ENCODE measurements at places on chromosomes 12 and 14. TPM values are rescaled to one million over a fixed set of nuclear protein-coding genes. Genes with fewer than 3 reads are reported as not detected.
A peak's percentile ranks its signal among the peaks of the same experiment; 100 is the strongest.

The HOXC4 gene
- total RNA-seq: 1.4 TPM

The AGAP2 gene
- total RNA-seq: 1.4 TPM

The GNPTAB gene
- total RNA-seq: 47.8 TPM

The EGLN3 gene
- 72.3 TPM for total RNA-seq

The LARP4 gene
- 28.0 TPM for total RNA-seq

The DEPDC4 gene
- 0.64 TPM for total RNA-seq

The FGD4 gene
- total RNA-seq: 69.4 TPM

The GLT1D1 gene
- 1.4 TPM for total RNA-seq

- peaks cover 54% of the 10 kb centered on the region for H3K27me3 ChIP-seq
- DNase-seq: no peak
- no peak overlapping the region for H3K27ac ChIP-seq
- H3K36me3 ChIP-seq: no peaks in the 10 kb centered on the region
- H3K4me3 ChIP-seq: no peak overlapping the region
These were observed 125.2 kb downstream of the PAPOLA start for GRCh38 chr14:96627386-96627785.

DNA sequence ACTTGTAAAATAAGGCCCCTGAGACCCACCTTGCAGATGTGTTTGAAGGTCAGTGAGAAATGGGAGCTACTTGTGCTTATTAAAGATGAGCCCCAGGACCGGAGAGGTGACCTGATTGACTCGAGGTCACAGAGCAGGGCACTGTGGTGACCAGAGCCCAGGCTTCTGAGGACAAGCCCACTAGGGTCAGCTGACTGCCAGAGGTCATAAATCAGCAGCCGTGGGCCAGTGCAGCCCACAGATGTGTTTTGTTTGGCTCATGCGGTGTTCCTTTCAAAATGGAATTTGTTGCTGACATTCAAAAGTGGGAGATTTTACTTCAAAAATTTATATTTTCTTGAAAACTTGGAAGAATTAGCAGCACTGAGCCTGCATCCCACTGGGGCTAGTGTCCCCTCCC, 24.5 kb downstream of the JDP2 start:
- peaks cover 96% of the 10 kb centered on the region for H3K4me1 ChIP-seq
- H3K27ac ChIP-seq: peak overlapping the region; percentile 78
- H3K36me3 ChIP-seq: no peaks in the 10 kb centered on the region
- H3K4me3 ChIP-seq: no peak overlapping the region

GRCh38 chr14:75399843-75400775, 27.7 kb upstream of the JDP2 start:
- peak; percentile 97 for DNase-seq
- peaks cover 30% of the 10 kb centered on the region for H3K4me1 ChIP-seq
- H3K36me3 ChIP-seq: no peaks in the 10 kb centered on the region
- no peaks in the 10 kb centered on the region for H3K27me3 ChIP-seq
- H3K4me3 ChIP-seq: no peak overlapping the region

GRCh38 chr14:67555518-67556090, 22.5 kb downstream of the PLEKHH1 start:
- no peaks in the 10 kb centered on the region for H3K36me3 ChIP-seq
- no peak for DNase-seq
- no peak overlapping the region for H3K27ac ChIP-seq
- no peaks in the 10 kb centered on the region for H3K4me1 ChIP-seq
- no peaks in the 10 kb centered on the region for H3K27me3 ChIP-seq

DNA sequence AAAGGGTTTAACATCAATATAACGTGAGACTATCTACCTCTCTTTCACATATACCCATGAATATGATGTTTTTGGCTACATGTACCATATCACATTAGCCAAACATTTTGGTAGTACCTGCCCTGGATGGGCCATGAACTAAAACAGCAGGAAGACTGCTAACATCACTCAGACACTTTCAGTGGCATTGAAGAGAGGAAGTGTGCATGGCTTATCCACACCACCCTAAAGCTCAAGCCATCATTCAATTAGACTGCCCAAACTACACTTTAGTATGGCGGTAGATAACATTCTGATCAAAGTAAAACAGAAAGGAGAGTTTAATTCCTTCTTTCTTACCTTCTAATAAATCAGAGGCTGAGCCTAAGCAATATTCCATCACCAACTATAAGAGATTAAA, 103.0 kb downstream of the PEBP1 start:
- no peak overlapping the region for H3K27ac ChIP-seq
- no peak for DNase-seq
- H3K4me3 ChIP-seq: no peak overlapping the region
- H3K36me3 ChIP-seq: peaks cover 3% of the 10 kb centered on the region

GRCh38 chr12:58896278-58896677, 24.0 kb downstream of the LRIG3 start:
- no peaks in the 10 kb centered on the region for H3K27me3 ChIP-seq
- H3K27ac ChIP-seq: no peak overlapping the region
- H3K36me3 ChIP-seq: no peaks in the 10 kb centered on the region
- H3K4me3 ChIP-seq: no peak overlapping the region
- H3K4me1 ChIP-seq: peaks cover 65% of the 10 kb centered on the region

- peak; percentile 10 for DNase-seq
- H3K36me3 ChIP-seq: peaks cover 22% of the 10 kb centered on the region
- H3K27ac ChIP-seq: no peak overlapping the region
- no peak overlapping the region for H3K4me3 ChIP-seq
- H3K27me3 ChIP-seq: no peaks in the 10 kb centered on the region
These were observed 61.2 kb downstream of the BEGAIN start for GRCh38 chr14:100526057-100526456.

DNA sequence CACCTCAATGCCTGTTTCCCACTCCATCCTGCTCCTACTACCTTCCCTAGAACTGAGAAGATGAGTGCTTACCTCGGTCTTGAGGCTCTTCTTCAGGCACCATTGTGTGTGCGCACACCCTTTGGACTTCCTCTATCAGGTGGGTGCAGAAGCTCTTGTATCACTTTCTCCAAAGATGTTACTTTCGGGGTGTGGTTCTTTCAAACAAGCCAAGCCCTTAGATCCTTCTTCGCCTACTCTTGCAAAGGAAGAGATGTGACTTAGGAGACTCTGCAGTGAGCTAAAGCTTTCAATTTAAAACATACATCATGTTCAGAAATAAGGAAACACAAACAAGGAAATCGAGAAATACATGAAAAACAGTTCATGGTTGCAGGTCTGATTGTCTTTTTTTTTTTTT, at the start of gene CLEC4C:
Gene CLEC4C (minus strand): TSS at position 130 of the 400 bp plus-strand sequence. CDS start 27 bp downstream, at position 103.
- H3K4me1 ChIP-seq: no peaks in the 10 kb centered on the region
- H3K27me3 ChIP-seq: no peaks in the 10 kb centered on the region
- no peak for DNase-seq
- H3K36me3 ChIP-seq: no peaks in the 10 kb centered on the region

GRCh38 chr14:41446008-41446407, 160.7 kb upstream of the LRFN5 start:
- no peak overlapping the region for H3K4me3 ChIP-seq
- no peak for DNase-seq
- H3K27ac ChIP-seq: no peak overlapping the region
- H3K27me3 ChIP-seq: no peaks in the 10 kb centered on the region

GRCh38 chr12:105100207-105100985, 7.1 kb upstream of the WASHC4 start:
- no peak overlapping the region for H3K27ac ChIP-seq
- no peaks in the 10 kb centered on the region for H3K27me3 ChIP-seq
- no peak overlapping the region for H3K4me3 ChIP-seq

- H3K4me1 ChIP-seq: no peaks in the 10 kb centered on the region
- H3K27me3 ChIP-seq: no peaks in the 10 kb centered on the region
- H3K36me3 ChIP-seq: peaks cover 4% of the 10 kb centered on the region
- H3K4me3 ChIP-seq: no peak overlapping the region
- no peak overlapping the region for H3K27ac ChIP-seq
- no peak for DNase-seq
These were observed 46.5 kb downstream of the BTBD7 start for GRCh38 chr14:93286212-93286890.

- DNase-seq: no peak
- H3K4me3 ChIP-seq: no peak overlapping the region
- H3K27ac ChIP-seq: no peak overlapping the region
- H3K4me1 ChIP-seq: no peaks in the 10 kb centered on the region
These were observed 5.1 kb downstream of the DPPA3 start for GRCh38 chr12:7716381-7716780.

GRCh38 chr12:125105600-125105999, 40.4 kb downstream of the AACS start:
- H3K36me3 ChIP-seq: peaks cover 75% of the 10 kb centered on the region
- H3K27me3 ChIP-seq: no peaks in the 10 kb centered on the region
- no peak overlapping the region for H3K27ac ChIP-seq
- H3K4me1 ChIP-seq: peaks cover 6% of the 10 kb centered on the region
- DNase-seq: no peak

- no peaks in the 10 kb centered on the region for H3K4me1 ChIP-seq
- H3K27ac ChIP-seq: no peak overlapping the region
- H3K4me3 ChIP-seq: no peak overlapping the region
- H3K27me3 ChIP-seq: no peaks in the 10 kb centered on the region
- no peaks in the 10 kb centered on the region for H3K36me3 ChIP-seq
These were observed 274.9 kb upstream of the SRRM4 start for GRCh38 chr12:118706437-118706836.

DNA sequence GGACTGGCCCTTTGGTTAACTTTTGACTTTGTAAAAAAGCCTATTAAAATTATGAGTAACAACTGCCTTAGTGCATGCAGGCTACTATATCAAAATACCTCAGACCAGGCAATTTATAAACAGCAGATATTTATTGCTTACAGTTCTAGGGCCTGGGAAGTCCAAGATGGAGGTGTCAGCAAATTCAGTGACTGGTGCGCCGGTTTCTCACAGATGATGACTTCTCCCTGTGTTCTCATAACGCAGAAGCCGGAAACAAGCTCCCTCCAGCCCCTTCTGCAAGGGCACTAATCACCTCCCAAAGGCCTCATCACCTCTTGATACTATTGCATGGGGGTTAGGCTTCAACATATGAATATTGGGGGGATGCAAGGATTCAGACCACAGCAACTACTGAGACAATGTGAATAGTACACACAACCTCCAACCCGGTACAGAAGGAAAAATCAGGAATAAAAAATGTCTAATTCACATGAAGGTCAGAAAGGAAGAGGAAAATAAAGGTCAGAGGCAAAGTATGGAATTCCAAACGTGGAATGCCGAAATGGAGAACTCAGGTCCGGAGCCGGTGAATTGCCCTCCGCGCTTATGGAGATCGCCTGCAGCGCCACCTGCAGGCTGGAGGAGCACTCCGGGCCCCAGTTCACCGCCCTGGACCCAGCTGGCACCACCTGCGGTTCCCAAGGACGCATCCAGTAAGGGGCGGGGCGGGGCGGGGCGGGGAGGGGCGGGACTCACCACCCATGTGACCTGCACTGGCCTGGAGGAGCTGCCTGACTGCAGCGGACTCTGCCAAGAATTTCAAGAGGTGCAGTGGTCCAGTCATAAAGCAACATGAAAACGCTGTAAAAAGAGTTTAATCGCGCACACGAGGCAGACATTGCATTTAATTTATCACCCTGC, 203.4 kb downstream of the KIF26A start:
- peaks cover 64% of the 10 kb centered on the region for H3K27me3 ChIP-seq
- DNase-seq: no peak
- no peaks in the 10 kb centered on the region for H3K36me3 ChIP-seq
- H3K4me1 ChIP-seq: peaks cover 4% of the 10 kb centered on the region
- H3K27ac ChIP-seq: no peak overlapping the region

Measured in suprapubic skin (tissue), 4 donors.